ENCODE measurements at places on chromosomes 16 and 17.
A peak's percentile ranks its signal among the peaks of the same experiment; 100 is the strongest.

DNA sequence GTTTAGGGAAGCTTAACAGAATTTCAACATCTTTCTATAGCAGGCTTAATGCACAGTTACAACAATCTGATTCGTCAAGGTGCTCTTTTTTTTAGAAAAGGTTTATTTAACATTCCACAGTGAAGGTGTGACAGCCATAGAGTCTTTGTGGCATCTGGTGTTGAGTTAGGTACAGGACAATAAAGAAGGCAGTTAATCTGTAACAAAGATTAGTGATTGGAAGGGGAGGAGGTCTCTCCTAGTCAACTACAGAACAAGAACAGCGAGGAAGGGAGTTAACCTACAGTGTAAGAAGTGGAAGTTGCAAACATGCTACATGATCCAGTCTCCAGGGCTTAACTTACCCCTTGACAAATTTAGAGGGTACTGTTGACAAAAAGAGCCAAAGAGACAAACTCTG is 3.0 kb upstream of the ZDHHC7 start:
- no peak for DNase-seq

GRCh38 chr16:56514845-56515244 is 5.0 kb downstream of the BBS2 start:
- DNase-seq = no peak

DNA sequence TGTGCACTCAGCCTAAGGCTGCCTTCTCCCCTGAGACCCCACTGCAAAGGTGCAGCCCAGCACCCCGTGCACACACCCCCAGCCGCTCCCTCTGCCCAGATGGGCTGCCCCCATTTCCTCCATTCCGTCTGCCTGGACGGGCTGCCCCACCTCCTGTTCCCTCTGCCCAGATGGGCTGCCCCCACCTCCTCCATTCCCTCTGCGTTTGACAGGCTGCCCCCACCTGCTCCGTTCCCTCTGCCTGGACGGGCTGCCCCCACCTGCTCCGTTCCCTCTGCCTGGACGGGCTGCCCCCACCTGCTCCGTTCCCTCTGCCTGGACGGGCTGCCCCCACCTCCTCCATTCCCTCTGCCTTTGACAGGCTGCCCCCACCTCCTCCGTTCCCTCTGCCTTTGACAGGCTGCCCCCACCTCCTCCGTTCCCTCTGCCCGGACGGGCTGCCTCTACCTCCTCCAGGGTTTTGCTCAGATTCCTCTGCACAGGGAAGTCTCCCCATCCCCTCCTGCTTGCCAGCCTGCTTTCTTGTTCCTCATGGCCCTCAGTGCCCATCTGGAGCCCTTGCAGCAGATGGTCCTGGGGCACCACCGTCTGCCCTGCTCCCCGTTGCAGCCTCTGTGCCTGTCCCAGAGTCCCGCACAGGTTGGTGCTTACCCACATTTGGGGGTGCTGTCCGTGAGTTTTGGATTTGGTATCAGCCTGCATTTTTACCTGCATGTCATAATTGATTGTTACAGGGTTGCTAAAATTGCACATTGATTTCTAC is 23.4 kb upstream of the IL17C start:
- DNase-seq = no peak

GRCh38 chr17:67441052-67441895 is 64.2 kb downstream of the PITPNC1 start:
- peak; percentile 66 for DNase-seq

- no peak for DNase-seq
Measured at GRCh38 chr17:76046064-76046463, 19.0 kb upstream of the EVPL start.
